ENCODE measurements at places on chromosomes 6 and 20. TPM values are rescaled to one million over a fixed set of nuclear protein-coding genes. Genes with fewer than 3 reads are reported as not detected.

The DEFB125 gene
- total RNA-seq: not detected

- H3K4me1 ChIP-seq: no peaks in the 10 kb centered on the region
- H3K36me3 ChIP-seq: no peaks in the 10 kb centered on the region
Observed at GRCh38 chr6:141624301-141624700, 508.4 kb upstream of the GJE1 start.

- H3K4me1 ChIP-seq: peaks cover 2% of the 10 kb centered on the region
Observed at GRCh38 chr6:128117916-128118315, 217.1 kb upstream of the THEMIS start.

- H3K27me3 ChIP-seq: peaks cover 32% of the 10 kb centered on the region
- no peaks in the 10 kb centered on the region for H3K36me3 ChIP-seq
- H3K4me3 ChIP-seq: no peak overlapping the region
- DNase-seq: no peak
Observed at GRCh38 chr20:62572980-62573379, 69.3 kb upstream of the SLCO4A1 start.

GRCh38 chr6:90610751-90611542 lies 24.1 kb upstream of the MAP3K7 start:
- peak overlapping the region; percentile 84 for H3K4me3 ChIP-seq
- H3K36me3 ChIP-seq: no peaks in the 10 kb centered on the region
- H3K27ac ChIP-seq: no peak overlapping the region
- H3K27me3 ChIP-seq: peaks cover 46% of the 10 kb centered on the region
- peaks cover 14% of the 10 kb centered on the region for H3K4me1 ChIP-seq

DNA sequence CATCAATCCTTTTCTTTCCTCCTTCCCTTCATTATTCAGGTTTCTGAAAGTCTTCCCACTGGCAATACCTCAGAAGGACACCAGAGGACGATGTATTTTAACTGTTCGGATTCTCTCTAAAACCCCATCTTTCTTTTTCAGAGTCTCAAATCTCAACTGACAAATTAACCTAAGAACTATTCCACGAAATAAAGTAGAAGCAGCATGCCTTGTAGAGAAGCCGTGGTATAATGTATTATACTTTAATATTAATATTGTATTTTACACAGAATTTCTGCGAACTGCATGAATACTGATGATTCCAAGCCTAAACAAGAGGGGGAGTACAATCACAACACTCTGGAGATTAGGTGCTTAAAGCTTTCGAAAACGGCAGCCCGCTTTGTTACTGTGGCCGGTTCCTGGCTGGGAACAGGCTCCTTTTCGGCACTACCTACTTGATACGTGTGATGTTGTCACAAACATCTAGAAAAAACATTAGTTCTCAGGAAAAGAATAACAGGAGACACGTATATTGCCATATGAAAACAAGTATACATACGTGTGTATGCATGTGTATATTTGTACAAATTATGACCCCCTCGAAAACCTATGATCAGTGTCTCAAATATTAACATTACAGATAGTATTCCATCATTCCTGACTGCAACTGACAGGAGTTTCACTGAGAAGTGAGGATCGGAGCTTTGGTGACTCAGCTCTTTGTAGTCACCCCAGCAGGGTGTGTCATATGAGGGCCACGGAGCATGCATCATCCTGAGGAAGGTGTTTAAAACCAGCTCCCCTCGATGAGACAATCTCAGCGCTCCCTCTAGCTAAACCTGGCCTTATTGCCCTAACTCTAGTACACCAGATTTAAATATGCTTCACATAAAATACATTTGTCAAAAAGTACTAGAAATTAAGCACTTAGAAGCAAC lies 319.7 kb upstream of the TCF21 start:
- no peaks in the 10 kb centered on the region for H3K36me3 ChIP-seq
- H3K27me3 ChIP-seq: peaks cover 27% of the 10 kb centered on the region
- H3K4me3 ChIP-seq: no peak overlapping the region
- H3K27ac ChIP-seq: no peak overlapping the region
